ENCODE measurements at places on chromosomes 3 and 15. TPM values are rescaled to one million over a fixed set of nuclear protein-coding genes. Genes with fewer than 3 reads are reported as not detected.

DNA sequence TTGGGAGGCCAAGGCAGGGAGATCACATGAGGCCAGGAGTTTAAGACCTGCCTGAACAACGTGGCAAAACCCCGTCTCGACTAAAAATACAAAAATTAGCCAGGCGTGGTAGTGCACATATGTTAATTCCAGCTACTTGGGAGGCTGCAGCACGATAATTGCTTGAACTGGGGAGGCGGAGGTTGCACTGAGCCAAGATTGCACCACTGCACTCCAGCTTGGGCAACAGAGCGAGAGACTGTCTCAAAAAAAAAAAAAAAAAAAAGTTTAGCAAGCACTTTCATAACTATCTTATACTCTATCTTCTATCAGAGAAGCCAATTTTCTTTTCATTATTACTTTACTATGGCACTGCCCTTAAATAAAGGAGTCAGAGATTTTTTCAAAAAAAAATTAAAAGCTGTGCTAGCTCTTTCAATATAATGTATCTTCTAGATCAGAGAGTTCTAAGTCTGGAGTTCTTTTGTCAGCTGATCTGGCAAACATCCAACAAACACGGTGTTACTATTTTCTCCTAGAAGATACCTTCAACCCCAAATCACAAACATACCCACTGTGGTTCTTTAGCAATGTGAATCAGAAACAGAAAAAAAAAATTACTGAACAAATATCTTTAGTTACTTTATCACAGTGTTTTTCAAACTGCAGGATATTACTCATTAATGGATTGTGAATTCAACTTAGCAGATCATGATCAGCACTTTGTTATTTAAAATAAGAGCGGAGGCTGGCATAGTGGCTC is 3.0 kb downstream of the ZNF770 start:
- DNase-seq: no peak

DNA sequence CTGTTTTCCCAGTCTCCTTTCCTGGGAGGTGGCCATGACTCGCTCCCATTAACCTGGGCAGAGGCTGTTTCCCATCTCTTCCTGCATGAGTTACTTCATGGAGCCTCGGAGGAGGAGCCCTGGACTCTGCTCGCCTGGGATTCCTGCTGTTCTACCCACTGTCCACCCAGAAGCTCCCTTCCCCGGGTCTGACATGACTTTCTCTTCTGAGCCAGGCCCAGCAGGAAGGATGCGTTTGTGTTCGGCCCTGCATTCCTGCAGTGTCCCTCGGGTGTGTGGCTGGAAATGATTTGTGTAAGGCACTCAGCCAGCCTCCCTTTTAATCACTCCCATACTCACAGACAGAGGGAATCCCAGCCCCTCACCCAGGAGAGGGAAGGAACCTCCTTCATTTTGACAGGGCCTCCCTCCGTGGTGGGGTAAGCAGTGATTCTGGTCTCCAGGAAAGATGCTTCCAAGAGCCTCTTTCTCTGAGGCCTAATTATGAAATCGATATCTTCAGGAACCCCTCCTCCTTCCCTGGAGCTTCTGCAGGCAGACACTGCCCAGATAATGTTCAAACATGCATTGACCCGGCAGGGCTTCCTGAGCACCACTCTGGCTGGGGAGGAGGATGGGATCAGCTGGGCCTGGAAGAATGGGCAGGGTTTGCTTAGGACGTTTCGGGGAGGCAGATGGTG is 41.6 kb upstream of the DLG1 start:
- DNase-seq: no peak

The PRRT3 gene
- total RNA-seq: 8.2 TPM

GRCh38 chr3:10707400-10708215 is 108.4 kb upstream of the SLC6A11 start:
- DNase-seq: no peak

The CACNA2D3 gene
- total RNA-seq: not detected

DNA sequence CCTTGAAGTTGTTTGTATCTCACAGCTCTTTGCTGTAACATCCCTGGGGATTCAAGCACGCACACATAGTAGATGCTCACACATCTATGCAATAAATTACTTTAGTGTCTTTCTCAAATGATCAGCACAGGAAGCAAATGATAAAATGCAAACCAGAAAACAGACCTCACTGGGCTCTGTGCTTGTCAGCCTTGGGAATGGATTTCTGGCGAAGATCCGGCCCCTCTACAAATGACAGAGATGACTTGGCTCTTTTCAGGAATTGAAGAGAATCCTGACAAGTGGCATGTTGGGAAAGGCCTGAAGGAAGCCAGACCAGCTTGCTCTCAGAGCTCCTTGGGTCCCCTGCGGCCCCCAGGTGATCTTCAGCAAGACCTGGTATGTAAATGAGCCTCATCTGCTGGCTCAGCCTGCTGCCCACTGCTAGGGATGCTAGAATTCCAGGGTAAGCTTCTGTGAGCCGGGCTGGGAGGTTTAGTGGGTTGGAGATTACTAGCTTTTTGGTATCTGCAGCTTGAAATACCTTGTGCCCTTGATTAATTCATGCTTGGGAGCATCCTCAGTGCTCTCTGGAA is 54.1 kb downstream of the LPP start:
- no peak for DNase-seq

The KIF9 gene
- 3.3 TPM for total RNA-seq

The CNTN4 gene
- not detected for total RNA-seq

GRCh38 chr3:23038471-23038870 is 164.7 kb upstream of the UBE2E2 start:
- no peak for DNase-seq

- DNase-seq: peak; percentile 51
Observed at GRCh38 chr15:67064607-67065530, 533 bp upstream of the SMAD3 start.

DNA sequence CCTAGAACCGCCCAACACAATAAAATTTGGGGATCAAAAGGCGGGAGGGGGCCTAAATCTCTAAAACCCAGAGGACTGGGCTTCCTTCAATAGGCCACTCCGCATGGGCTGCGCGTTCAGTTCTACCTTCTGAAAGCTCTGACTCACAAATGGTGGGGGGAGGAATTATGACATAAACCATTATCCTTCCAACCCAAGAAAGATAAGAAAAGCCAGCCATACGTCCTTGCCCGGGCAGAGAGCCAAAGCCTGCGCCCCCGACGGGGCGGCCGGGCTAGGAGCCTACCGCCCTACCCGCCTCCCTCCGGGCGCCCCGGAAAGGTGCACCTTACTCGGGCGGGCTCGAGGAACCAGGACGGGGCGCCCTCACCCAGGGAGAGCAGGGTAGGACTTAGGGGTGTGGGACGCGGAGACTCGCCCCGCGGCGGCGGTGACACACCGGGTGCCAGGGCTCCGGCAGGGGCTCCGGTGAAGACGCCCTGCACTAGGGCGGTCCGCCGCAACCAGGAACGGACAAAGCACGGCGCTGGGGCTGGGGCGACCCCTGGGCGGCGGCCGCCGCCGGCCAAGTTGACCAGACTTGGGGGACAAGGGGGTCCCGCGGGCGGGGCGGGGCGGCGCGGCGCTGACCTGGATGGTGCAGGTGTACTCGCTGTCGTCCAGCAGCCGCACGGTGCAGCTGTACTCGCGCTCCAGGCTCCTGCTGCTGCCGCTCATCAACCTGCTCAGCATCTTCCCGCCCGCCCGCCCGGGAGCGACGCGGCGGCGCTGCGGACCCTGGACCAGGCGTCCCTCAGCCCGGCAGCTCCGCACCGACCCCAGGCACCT is 534 bp downstream of the FRMD5 start:
- peak; percentile 52 for DNase-seq

DNA sequence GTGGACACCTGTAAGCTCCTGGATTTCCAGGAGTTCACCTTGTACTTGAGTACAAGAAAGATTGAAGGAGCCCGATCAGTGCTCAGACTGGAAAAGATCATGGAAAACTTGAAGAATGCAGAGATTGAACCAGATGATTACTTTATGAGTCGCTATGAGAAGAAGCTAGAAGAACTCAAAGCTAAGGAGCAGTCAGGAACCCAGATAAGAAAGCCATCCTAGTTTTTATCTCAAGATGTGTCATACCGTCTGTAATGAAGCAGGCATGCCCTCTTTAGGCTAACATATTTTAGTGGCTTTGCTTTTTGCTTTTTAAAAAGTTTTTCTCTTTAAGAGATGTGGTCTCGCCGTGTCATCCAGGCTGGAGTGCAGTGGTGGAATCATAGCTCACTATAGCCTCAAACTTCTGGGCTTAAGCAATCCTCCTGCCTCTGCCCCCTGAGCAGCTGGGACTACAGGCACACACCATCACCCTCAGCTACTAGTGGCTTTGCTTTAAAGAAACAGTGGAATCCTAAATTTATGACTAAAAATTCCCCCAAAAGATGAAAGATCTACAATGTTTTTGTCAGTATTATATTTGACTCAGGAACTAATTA is 28.1 kb downstream of the EXOG start:
- no peak for DNase-seq

DNA sequence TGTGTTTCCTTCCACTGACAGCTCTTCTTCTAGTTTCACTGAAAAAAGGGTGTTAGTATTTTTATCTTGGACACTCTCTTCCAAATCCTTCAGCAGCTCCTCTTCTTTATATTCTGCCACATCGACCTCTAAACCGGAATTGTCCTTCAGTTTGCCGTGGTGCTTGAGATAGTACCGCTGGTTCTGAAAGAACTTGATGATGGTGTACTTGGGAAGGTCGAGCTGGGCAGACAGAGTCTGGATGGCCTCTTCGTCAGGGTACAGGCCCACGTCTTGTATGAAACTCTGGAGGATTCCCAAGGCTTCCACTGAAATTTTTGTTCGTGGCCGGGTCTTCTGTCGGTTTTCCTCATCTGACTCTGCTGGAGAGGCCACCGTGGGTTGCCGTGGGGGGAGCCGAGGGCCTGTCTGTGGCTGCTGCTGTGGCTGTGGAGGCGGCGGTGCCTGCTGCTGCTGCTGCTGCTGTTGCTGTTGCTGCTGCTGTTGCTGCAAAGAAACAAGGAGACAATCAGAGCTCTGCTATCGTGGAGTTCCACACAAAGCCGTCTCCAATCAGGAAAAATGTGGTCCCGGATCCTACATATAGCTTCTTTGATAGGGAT is 75.8 kb downstream of the SATB1 start:
- peak; percentile 12 for DNase-seq

DNA sequence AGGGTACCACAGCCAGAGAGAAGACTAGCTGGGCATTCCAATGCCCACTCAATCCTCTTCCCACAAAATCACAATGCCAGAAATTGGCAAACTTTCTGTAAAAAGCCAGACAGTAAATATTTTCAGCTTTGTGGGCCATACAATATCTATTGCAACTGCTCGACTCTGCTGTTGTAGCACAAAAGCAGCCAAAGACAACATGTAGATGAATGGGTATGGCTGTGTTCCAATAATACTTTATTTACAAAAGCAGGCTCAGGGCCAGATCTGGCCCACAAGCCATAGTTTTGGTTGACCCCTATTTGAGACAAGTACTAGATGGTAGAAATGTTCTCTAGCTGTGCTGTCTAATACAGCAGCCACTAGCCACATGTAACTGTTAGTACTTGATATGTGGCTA is 330.9 kb downstream of the ERC2 start:
- DNase-seq: no peak

- DNase-seq: no peak
Observed at GRCh38 chr3:144128108-144128892, 156.7 kb downstream of the DIPK2A start.

DNA sequence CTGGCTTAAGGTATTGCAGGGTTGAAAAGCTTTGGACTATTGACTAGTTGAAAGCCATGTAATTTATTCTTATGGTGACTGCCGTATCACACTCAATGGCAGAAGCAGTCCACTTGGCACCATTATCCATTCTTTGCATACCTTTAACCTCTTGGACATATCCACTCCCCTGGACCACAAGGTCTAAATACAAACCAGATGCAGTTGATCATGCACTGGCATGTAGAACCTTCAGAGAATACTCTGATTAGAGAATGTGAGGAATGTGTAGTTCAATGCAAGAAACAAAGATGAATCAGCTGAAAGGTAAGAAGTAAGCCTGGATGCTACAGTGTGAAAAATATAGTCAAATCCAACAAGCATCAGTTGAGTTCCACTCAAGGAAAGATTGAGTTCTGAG is 93.1 kb downstream of the FRMD5 start:
- DNase-seq: no peak

GRCh38 chr3:178561239-178561638 is 25.0 kb downstream of the KCNMB2 start:
- no peak for DNase-seq

DNA sequence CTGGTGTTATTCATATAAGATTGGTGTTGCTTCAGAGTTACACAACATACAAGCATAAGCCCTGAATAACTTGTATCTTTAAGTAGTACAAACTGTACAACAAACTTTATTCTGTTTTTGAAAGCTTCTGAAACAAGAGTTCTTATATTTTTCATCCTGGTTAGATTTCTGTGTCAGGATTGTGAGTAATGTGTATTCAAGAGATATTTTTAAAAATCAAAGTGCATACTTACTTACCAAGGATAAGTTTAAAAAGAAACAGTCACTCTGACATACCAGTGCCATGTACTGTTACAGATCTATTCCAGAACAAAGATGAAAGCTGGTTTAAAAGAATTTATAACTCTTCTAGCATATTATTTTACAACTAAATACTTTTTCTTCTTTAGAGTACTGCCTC is 755.1 kb downstream of the ZPLD1 start:
- no peak for DNase-seq

GRCh38 chr3:48899273-48899672 is 591 bp upstream of the SLC25A20 start:
- peak; percentile 40 for DNase-seq

The MCF2L2 gene
- 3.9 TPM for total RNA-seq

DNA sequence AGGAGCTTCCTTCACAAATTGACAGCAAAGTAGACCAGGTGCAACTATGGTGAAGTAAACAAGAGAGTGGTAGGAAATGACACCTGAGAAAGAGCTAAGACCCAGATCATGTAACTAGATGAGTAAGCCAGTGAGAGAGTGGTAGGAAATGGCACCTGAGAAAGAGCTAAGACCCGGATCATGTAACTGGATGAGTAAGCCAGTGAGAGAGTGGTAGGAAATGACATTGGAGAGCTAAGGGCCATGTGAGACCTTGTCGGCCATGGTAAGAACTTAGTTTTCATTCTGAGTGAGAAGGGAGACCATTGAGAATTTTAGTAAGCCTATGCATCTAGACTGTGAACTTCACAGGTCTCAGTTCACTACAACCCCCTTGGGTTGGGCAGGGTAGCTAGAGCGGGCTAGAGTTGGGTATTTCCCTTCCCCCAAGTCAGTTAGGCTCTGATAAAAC is 5.4 kb upstream of the SENP7 start:
- peak; percentile 69 for DNase-seq

The SENP8 gene
- total RNA-seq: 2.5 TPM

The LRRC34 gene
- 2.9 TPM for total RNA-seq

GRCh38 chr3:99868311-99868646 is 50.6 kb downstream of the CMSS1 start:
- DNase-seq: no peak

DNA sequence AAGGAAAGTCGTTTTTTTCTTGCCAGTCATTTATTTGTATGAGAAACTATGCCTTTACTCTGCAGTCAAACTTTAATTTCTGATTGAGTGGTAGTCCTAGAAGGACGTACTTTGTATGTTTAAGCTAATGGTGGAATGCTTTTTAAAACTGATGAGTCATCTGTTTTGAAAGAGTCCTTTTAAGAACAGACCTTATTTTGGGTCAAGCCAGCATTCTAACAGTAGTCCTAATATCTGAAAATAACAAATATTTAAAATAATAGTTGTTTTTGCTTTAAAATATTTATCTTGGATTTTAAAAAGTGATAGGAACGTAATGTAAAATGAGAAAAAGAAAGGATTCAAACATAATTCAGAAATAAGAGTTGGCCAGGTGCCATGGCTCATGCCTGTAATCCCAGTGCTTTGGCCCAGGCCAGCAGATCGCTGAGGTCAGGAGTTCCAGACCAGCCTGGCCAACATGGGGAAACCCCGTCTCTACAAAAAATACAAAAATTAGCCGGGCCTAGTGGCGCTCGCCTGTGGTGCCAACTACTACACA is 1.3 kb upstream of the LRRC58 start:
- no peak for DNase-seq

The CCDC9B gene
- 0.53 TPM for total RNA-seq

- DNase-seq: no peak
Observed at GRCh38 chr3:132629928-132630327, 29.7 kb downstream of the ACAD11 start.

Data from activated CD4-positive, alpha-beta memory T cell treated with anti-CD3 and anti-CD28 coated beads for 36 hours (primary cell).